ENCODE measurements at places on chromosomes 3 and 15. TPM values are rescaled to one million over a fixed set of nuclear protein-coding genes. Genes with fewer than 3 reads are reported as not detected.

The THRB gene
- polyA plus RNA-seq = 11.5 TPM

GRCh38 chr3:166435469-166436057 is 598.3 kb upstream of the BCHE start:
- no peaks in the 10 kb centered on the region for H3K27me3 ChIP-seq
- H3K4me3 ChIP-seq = no peak overlapping the region
- H3K27ac ChIP-seq = no peak overlapping the region
- no peaks in the 10 kb centered on the region for H3K36me3 ChIP-seq
- DNase-seq = no peak
- H3K4me1 ChIP-seq = no peaks in the 10 kb centered on the region

The DHX30 gene
- 40.6 TPM for polyA plus RNA-seq

GRCh38 chr3:52128118-52128683 is 26.0 kb downstream of the POC1A start:
- H3K4me1 ChIP-seq = no peaks in the 10 kb centered on the region
- H3K4me3 ChIP-seq = no peak overlapping the region
- no peak overlapping the region for H3K27ac ChIP-seq
- H3K27me3 ChIP-seq = no peaks in the 10 kb centered on the region
- H3K36me3 ChIP-seq = no peaks in the 10 kb centered on the region

DNA sequence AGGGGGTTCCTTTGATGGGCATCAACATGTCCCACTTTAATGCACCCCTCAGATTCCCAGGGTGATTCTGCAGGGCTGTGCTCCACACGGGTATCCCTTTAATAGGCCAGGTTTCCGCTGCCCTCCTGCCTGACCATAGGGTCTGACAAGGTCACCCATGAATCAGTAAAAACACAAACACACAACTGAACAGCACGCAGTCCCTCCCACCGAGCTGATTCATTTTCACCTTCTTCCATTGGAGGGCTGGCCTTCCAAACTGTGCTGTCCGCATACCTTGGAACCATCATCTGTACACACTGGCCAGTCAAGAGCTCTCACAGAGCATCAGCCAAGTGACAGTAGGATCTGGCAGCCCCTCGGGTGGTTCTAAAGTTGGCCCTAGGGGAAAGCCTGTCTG is 93.7 kb downstream of the FBLN2 start:
- H3K27me3 ChIP-seq = no peaks in the 10 kb centered on the region
- H3K4me1 ChIP-seq = peaks cover 1% of the 10 kb centered on the region
- H3K36me3 ChIP-seq = no peaks in the 10 kb centered on the region
- no peak overlapping the region for H3K4me3 ChIP-seq
- H3K27ac ChIP-seq = no peak overlapping the region
